ENCODE measurements at places on chromosomes 12 and 14.
A peak's percentile ranks its signal among the peaks of the same experiment; 100 is the strongest.

- DNase-seq, result no peak
Measured at GRCh38 chr12:95470300-95470699, 3.7 kb upstream of the METAP2 start.

DNA sequence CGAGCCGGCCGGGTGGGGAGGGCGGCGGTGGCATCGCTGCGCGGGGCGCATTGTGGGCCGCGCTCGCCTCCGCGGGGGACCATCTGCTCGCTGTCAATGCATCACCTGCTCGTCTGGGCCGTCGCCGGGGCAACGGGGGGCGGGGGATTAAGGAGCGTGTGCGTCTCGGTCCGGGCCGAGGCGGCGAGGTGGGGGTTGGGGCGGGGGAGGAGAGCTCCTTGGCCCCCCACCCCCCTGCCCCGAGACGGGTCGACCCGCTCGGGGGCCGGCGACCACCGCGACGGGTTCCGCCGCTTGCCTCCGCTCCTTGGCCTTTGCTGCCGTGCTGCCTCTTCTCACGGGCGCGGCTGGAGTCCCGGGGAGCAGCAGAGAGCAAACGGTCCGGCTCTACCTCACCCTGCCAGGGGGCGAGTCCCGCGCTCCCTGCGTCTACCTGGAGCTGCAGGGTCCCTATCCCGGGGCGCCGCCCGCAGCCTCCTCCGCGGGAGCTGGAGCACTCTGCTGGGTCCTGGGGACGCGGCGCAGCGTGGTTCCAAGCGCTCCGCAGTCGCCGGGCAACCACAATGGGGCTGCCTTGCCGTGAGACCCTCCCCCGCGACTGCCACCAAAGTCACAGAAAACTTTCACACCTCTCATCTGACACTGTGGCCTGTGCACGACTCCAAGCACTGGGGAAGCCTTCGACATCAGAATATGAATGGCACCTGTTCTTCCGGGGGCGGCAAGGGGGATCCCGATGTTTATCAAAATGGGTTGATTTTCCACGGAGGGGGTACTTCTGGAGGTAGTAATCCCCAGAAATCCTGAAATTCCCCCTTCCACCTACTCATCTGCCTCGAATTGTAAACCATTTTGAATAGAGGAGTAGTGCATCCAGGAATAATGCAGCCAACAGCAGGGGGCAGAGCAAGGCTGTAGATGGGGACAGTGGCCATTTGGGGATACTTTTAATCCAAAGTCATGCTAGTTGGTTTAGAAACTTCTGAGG, at the start of gene C12orf42:
Gene C12orf42 (minus strand): TSS at position 500 of the 988 bp plus-strand sequence. CDS start 17,542 bp downstream, outside the sequence.
- peak; percentile 57 for DNase-seq

DNA sequence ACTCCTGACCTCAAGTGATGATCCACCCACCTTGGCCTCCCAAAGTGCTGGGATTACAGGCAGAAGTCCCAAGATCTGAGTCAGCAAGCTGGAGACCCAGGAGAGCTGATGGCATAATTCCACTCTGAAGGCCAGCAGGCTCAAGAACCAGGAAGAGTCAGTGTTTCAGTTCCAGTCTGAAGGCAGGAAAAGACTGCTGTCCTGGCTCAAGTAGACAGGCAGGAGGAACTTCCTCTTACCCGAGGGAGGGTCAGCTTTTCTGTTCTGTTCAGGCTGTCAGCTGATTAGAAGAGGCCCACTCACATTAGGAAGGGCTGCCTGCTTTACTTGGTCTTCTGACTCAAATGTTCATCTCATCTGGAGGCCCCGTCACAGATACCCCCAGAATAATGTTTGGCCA, 206.0 kb upstream of the MYL2 start:
- peak; percentile 3 for DNase-seq

- no peak for DNase-seq
Measured at GRCh38 chr14:71333705-71334104, 426.4 kb downstream of the PCNX1 start.

DNA sequence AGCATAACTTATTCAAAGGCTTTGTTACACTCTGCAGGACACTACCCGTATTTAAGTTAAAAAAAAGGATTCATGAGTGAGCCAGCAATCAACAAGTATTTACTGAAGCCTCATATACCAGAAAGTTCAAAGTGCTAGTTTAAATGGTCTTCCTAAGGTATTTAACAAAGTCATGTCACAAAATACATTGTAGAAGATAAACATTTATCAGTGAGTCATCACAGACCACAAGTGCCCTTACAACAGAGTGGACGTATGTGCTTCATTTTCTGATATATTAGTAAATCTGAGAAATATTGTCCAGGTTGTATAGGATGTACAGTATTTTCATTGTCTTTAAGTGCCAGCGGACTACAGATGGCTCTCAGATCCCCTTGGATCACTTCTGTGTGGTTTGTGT, 24.2 kb downstream of the FLRT2 start:
- no peak for DNase-seq

GRCh38 chr14:71658261-71658860, 273.9 kb upstream of the RGS6 start:
- DNase-seq, result no peak

Data from CD4-positive, alpha-beta T cell treated with Interleukin-4 for 4 hours (primary cell).